Caco-2 (cell line): ENCODE measurements at places on chromosomes 5 and 9. TPM values are rescaled to one million over a fixed set of nuclear protein-coding genes. Genes with fewer than 3 reads are reported as not detected.

GRCh38 chr5:75616971-75617621, 5.8 kb downstream of the ANKDD1B start:
- DNase-seq = peak; percentile 72

- DNase-seq = no peak
Measured at GRCh38 chr9:109331353-109331752, 10.5 kb upstream of the EPB41L4B start.

DNA sequence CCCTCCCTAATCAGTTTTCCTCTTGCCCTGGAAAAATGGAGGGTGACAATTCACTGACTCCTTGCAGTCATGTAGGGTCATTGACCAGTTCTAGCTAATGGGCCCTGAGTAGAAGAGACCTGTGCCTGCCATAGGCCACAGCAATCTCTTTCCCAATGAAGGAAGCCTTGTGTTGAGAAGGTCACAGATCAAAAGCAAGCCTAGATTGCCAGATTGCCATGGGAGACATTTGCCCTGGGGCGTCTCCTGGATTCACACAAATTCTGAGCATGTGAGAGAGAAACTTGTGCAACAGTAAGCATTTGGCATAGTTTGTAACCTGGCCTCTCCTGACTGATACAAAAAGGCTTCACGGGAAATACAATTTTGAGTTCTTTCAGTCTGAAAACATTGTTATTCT, 148.0 kb downstream of the NUDT12 start:
- peak; percentile 67 for DNase-seq

DNA sequence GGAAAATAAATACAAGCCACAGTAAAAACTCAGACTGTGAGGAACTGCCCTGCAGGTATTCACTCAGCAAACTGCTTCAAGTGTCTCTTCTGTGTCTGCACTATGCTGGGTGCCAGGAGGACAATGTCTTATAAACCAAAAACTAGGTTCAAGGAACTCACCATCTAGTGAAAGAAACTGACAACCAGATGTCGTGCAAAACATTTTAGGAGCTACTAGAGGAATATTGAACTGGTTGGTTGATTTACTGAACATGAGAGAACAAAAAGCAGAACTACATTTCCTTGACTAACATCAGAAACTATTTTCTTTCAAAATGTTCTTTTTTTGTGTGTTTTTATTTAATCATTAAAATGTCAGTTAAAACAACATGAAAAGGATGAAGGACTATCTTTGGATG, 35.2 kb downstream of the ZNF366 start:
- DNase-seq = no peak

The FOXD1 gene
- 2.8 and 3.1 TPM in 2 replicates for total RNA-seq

The CCNJL gene
- total RNA-seq = 16.5 and 17.4 TPM in 2 replicates
